ENCODE measurements at places on chromosomes 12 and 14. TPM values are rescaled to one million over a fixed set of nuclear protein-coding genes. Genes with fewer than 3 reads are reported as not detected.

COX8C gene
- total RNA-seq = not detected

PUS7L gene
- 15.3 TPM for total RNA-seq

ITGB7 gene
- total RNA-seq = 1.9 TPM

SLC38A2 gene
- 1,049 TPM for total RNA-seq

NGB gene
- not detected for total RNA-seq

ANKRD33 gene
- not detected for total RNA-seq

MSRB3 gene
- 8.2 TPM for total RNA-seq

- no peak for DNase-seq
Observed at GRCh38 chr12:66661357-66661756, 17.5 kb downstream of the GRIP1 start.

DNA sequence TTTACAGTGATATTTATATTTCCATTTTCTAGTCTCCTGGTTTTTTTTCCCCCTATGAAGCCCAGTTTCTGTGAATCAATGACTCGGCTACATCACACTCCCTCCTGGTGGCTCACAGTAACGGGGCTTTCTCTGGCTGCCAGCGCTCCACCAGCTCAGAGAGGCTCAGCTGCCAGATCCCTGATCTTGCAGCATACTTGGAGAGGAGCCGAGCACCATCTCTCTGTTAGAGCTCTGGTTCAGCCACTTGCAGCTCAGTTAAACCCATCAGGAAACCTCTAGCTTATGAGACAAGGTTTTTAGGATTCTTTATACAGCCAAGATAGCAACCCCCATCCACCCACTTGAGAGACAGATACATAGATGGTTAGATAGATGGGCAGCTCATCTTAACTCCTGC is 74.6 kb downstream of the CIT start:
- DNase-seq = no peak

- no peak for DNase-seq
Observed at GRCh38 chr12:55849616-55850343, 7.0 kb upstream of the MMP19 start.

DNA sequence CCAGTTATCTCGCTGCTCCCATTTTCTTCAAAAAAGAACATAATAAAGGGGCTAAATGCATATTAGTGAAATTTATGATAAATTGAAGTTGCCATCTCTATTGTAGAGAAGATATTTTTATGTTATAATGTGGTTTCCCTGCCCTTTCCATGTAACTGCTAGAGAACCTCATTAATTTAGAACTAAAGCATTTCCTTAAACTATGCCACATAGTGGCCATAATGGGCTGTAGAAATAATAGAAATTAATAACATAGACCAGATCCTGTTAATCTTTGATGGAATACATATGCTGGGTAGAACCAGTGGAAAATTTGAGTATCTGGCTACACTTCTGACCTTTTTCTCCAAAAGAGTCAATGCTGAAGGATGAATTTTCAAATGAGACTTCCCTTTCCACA is 376.7 kb downstream of the PDZRN4 start:
- DNase-seq = no peak

DNA sequence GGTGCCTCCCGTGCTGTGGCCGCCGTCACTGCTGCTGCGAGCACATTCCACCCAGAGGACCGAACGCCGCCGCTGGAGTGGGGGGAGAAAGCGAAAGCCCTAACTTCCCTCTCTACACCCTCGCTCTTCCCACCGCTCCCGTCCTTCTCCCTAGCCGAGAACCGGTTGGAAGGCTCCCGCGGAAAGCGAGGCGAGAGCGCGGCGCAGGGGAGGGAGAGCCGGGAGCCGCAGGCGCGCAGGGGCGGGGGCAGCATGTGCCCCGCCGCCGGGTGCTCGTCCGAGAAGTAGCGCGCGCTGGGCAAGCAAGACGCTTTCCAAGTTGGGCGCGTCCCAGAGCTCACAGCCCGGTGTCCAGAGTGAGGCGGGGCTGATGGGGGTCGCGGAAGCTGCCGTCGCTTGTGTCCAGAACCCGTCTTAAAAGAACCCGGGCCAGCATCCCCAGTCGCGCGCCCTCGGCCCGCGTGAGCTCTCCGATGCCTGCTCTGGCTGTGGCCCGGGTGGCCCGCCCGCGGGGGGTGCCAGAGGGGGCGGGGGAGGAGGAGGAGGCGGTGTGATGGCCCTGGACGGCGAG is at the start of gene TRHDE:
Gene TRHDE (plus strand): TSS at position 280 of the 571 bp plus-strand sequence. CDS start 274 bp downstream, at position 554.
- DNase-seq = no peak

DNA sequence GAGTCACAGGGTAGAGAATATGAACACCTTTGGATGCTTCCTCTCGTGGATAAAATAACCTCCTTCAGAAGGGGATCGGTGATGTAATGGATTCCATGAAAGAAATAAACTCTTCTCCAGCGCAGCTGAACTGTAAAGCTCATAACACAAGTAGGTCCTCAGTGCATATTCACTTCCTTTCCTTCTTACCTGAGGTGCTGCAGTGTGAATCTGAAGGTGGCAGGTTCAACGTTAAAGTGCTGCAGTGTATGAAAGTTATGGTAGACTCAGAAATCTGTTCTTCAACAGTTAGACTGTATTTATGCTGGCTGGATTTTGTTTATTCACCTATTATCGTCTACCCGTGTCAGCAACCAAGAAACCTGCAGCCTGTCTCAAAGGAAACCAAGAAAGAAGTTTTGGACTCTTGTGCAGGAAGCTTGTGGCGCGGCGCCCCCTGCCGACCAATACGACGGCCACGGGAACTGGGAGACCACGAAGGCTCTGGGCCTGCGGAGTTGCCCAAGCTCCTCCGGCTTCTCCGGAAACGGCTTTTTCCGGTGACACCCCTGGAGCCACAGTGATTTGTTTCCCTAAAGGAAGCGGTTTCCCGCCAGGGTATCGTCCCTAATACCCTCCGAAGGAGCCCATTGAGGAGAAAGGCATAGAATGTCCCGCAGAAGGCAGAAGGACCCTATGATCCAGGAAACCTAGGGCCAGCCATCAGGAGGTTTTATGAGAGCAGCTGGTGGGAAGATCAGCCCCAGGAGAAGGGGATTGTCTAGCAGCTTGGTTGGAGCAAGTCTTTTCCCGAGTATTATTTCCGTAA is 17.6 kb upstream of the RNASE3 start:
- peak; percentile 79 for DNase-seq

DNA sequence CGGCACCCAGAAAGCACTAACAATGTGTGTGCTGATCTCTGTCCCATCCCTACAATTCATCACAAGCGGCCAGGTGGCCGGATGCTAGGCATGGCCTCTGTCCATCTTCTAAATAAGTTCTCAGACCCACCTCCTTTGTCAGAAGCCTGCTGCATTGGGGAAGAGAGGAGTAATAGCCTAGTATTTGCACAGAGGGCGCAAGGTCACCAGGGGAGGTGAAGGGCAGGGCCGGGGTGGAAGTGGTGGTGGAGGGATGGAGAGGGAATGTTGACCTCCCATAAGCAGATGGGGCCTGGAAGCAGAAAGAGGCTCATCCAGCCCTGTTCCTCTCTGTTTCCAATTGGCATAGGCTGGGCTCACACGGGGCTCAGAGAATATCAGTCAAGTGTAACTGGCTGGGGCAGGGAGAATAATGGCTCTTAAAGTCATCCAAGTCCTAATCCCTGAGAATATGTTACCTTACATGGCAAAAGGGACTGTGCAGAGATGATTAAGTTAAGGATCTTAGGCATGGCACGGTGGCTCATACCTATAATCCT is 6.9 kb downstream of the RILPL1 start:
- no peak for DNase-seq

DNA sequence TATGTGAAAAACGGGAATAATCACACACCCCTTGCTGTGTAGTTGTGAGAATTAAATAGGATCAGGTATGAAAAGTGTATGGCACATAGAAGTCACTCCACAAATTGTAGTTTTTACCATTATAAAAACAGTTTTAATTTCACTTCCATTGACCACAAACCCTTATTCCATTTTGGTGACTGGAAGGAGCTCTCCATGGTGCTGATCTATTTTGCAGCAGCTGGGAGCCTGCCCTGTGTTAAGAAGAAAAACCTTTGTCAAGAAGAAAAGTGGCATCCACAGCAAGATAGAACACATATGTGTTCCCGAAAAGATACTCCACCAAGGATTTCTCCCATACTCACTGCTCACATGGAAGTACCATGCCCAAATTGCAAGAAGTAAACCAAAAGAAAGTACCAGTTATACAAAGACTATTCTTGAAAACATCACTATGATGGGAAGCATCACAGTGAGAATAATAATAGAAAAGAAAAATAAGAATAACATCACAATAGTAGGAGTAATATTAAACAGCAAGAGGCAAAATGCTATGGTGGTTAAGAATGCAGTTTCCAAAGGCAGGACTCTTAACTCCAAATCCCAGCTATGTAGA is 58.7 kb downstream of the TUNAR start:
- DNase-seq = no peak

DNA sequence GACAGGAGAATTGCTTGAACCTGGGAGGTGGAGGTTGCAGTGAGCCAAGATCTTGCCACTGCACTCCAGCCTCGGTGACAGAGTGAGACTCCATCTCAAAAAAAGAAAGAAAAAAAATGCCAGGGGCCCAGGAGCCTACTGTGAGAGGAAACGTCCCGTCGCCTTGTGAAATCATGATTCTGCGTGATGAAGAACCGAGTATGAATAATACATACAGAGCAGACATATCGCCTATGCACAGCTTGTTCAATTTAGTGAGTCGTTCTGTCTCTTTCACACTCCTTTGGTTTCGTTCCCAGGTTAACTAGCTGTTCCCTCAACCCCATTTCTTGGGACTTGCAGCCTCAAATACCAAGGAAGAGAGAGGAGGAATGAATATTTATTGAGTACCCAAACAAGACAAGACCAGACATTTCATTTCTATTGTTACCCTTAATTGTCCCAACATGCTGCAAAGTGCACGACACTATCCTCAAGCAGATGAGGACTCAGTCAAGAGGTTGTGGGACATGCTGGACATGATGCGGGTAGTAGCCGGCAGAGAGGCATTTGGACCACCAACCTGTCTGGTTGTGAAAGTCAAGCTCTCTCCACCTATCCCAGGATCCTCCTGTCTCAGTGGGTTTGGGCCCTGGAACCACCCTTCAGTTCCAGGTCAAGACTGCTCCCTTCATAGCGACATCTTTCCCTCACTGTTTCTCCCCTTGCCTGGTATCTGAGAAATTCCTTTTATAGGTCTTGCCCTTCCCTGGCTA is 8.6 kb upstream of the CD27 start:
- no peak for DNase-seq

- no peak for DNase-seq
Observed at GRCh38 chr12:19657118-19657731, 217.9 kb downstream of the AEBP2 start.

GRCh38 chr12:41167701-41168100 is 20.4 kb upstream of the PDZRN4 start:
- no peak for DNase-seq

DNA sequence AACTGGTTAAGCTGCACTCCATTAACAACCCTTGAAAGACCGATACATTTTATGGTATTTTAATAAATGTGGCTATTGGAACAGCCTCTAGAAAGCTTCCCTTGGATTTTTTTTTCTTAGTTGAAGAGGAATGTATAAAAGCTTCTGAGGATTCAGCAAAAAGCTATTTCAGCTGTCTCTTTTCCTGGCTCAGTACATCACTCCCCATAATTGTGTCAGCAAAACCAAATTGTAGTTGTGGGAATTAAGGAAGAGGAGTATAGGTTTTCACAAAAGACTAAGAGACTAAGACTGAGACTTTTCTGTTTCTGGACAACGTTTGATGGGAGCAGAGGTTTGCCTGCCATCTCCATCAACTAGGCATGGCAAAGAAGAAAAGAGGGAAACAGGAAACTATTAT is 106.5 kb downstream of the C12orf50 start:
- no peak for DNase-seq

GRCh38 chr12:88784166-88784565 is 203.9 kb upstream of the KITLG start:
- DNase-seq = no peak

DNA sequence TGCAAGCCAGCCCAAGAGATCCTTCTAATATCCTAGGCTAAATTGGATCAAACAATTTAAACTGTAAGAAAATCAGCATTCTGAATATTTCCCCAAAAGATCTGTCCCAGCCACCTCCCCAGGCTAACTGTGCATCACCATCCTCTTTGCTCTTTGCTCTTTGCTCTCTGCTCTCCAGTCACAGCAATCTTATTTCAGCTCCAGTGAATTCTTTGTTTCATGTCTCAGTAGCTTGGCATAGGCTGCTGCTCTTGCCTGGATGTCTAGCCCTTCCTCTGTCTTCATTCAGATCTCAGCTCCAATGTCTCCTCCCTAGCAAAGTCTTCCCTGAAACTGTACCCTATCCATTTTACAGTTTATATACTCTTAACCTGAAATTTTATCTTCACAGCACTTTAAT is 399.8 kb upstream of the USP15 start:
- no peak for DNase-seq

GRCh38 chr14:55099756-55100155 is 29.3 kb upstream of the LGALS3 start:
- no peak for DNase-seq

GRCh38 chr12:107660235-107660634 is 25.4 kb upstream of the PWP1 start:
- no peak for DNase-seq

DNA sequence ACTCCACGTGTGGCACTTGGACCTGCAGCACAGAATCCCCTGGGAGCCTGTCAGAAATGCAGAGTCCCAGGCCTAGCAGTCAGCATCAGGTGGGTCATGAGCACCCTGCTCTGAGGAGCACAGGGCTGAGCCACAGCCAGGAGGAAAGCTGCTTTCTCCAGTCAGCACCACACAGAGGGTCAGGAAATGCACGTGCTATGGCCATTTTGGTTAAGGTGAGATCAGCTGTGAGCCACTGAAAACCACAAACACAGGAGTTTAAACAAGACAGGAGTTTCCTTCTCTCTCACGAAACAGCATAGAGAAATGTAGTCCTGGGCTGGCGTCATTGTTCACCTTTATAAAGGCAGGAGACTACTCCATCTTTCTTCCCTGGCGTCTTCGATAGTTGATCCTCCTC is 204.5 kb upstream of the SFSWAP start:
- no peak for DNase-seq

- no peak for DNase-seq
Observed at GRCh38 chr14:59292028-59292427, 103.6 kb downstream of the DAAM1 start.

DNA sequence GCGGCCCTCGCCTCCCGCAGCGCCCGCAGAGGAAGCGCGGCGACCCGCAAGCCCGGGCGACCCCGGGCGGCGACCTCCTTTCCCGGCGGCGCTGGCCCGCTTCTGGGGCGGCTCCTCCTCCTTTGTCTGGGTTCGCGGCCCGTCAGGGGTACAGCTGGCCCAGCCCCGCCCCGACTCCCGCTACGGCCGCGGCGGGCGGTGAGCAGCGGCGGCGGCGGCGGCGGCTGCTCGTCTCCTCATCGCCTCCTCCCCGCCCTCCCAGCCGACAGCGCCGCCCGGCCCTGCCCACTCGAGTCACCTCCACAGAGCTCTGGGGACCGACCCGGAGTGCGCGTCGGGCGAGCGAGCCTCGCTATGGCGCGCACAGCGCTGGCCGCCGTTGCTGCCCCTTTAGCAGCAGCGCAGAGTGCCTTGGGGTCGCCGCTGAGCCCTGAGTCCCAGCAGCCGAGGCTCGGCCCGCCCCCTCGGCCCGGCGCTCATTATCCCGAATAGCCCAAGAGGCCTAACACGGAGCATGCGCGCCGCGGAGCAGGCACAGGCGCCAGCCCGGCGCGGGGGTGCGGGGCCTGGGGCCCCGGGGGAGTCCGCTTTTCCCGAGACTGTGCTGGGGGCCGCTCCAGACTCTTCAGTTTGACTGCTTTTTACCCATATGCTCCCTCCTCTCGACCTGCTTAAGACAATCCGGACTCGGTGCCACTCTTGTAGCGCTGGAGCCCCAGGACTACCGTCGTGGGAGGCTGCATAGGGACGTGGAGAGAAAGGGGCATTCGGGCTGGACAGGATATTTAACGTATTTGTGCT is at the start of gene SOS2:
Gene SOS2 (minus strand): TSS at position 104 of the 801 bp plus-strand sequence. CDS start 295 bp downstream, outside the sequence.
- DNase-seq = peak; percentile 62

Data from HCT116 (cell line).